ENCODE measurements at places on chromosomes 6 and 20.

- no peak for DNase-seq
Observed at GRCh38 chr20:63610581-63611435, 16.1 kb downstream of the GMEB2 start.

- DNase-seq: no peak
Observed at GRCh38 chr20:8943631-8944030, 125.3 kb upstream of the PLCB4 start.

DNA sequence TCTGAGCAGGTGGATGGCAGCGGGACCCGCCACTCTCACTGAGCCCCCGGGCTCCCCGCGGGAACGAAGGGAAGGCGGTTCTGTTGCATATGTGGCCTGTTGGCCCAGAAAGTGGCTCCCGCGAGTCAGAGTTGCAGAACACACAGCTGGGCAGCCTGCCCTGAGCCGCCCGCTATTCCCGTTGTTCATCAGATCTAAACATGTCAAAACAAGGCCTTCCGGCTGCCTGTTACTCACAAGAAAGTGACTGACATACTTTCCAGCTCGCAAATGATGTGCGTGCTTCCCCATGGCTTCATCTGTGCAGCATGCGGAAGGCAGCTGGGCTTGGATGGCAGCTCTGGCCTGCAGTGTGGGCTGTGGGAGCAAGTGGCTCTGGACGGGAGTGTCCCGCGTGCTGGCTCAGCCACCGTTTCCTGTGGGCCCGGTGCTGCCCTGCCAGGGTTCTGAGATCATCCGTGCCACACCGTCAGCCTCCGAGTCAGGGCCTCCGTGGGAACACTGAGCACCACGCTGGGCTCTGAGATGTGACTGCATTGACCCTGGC is 227.3 kb downstream of the ERMARD start:
- DNase-seq: no peak

- DNase-seq: no peak
Observed at GRCh38 chr6:26555505-26556262, 17.5 kb downstream of the HMGN4 start.

- DNase-seq: no peak
Observed at GRCh38 chr20:9395971-9396370, 118.4 kb upstream of the LAMP5 start.

- DNase-seq: no peak
Observed at GRCh38 chr6:18025596-18025995, 38.2 kb upstream of the KIF13A start.

DNA sequence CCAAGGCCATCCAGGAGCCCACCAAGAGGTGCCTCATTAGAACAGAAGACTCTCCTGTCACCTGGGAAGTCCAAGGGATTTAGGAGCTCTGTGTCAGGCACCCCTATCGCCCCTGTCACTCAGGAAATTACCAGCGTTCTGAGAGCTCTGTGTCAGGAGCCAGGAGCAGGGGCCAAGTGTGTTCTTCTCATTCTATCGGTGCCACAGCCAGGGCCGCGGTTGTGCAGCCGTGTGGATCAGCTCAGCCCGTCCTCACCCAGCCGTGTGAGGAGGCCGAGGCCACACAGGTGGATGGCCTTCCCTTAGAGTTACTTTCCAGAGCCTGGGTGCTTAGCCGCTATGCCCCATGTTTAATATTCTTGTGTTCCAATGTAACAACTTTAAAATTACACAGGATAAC is 9.8 kb downstream of the MTG2 start:
- DNase-seq: no peak

GRCh38 chr6:30935018-30935417 is 3.0 kb upstream of the SFTA2 start:
- DNase-seq: peak; percentile 59

- peak; percentile 63 for DNase-seq
Observed at GRCh38 chr6:153849072-153849779, 189.8 kb upstream of the OPRM1 start.

GRCh38 chr6:141267420-141267819 is 865.3 kb upstream of the GJE1 start:
- DNase-seq: no peak

DNA sequence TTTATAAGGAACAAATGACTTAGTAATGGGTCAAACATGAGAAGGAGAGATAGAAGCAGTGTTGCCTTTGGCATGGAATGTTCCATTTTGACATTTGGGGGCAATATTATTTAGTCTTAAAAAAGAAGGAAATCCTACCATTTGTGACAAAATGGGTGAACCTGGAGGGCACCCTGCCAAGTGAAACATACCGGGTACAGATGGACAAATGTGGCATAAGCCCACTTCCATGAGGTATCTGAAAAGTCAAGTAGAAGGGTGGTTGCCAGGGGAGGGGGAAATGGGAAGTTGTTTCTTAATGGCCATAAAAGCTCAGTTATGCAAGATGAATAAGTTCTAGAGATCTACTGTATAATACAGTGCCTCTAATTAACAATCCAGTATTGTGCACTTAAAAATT is 269.3 kb downstream of the TBC1D7 start:
- DNase-seq: no peak

GRCh38 chr6:14149053-14149738 is 31.6 kb downstream of the CD83 start:
- no peak for DNase-seq

DNA sequence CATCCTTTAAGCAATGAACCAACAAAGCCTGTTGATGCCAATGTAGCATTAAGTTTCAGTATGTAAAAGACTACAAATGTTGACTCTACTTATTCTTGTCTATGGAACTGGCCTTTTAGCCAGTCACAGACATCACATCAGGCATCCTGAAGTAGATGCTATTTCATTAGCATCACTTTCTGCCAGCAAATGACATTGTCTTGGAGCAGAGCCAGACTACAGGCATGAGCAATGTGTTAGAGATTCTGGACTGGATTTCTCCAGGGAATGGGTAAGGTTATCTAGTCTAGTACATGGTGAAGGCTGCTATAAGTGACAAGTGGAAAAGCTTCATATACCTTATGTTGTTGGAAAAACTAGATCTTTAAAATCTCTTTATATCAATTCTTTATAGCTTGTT is 142.9 kb downstream of the ADGRB3 start:
- peak; percentile 63 for DNase-seq

DNA sequence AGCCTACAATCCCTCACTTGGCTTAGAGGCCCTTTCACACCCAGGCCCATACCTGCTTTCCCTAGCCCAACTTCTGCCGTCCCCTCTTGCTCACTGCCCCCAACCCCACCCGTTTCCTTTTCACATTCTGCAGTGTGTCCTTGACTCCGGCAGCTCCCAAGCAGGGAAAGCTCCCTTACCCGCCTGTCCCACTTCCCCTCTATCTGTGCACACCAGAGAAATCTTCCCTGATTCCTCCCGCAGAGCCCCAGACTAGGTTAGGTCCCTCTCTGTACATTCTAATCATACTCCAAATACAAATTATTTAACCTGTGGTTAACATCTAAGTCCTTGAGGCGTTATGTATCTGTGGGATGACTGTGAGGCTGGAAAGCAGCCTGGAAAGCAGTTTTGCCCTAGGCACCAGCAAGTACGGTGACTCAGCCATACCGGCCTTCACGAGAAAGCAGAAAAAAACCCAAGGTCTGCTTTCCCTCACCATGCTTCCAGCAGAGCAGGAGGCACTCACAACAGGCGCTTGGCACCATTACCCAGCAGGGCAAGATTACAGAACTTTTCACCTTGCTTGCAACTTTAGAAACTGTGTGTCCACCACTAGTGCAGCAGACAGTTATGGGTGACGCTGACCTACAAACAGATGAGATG is 22.3 kb downstream of the ELOVL5 start:
- DNase-seq: peak; percentile 93

DNA sequence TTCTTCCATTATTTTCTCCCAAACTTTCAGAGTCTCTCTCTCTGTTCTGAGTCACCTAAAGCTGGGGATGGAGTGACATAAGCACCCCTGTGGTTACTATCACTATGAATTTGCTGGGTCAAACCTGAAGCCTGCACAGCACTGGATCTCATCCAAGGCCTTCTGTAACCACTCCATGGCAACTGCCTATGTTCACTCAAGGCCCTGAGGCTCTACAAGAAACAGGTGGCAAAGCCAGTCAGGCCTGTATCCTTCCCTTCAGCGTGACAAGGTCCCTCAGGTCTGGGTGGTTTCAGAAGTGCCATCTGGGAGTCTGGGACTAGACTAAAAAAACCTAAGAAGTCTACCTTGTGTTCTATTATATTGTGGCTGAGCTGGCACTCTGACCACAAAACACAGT is 1278.8 kb upstream of the EYS start:
- DNase-seq: no peak

DNA sequence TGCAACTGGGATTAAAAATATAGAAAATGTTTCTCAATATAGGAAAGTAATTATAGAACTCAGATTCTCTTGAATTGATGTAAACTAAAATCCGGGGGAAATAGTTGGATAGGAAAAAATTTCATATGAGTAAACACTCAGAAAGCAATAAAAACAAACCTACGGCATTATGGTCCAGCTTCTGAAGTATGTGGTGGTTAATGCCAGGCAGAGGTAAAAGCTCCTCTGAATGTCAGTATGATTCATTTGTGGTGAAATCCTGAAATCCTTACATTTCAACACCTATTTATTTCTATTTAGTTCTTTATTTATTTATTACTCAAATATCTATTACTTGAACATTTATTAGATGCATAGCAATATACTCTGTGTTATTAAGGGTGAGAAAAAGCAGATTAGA is 145.1 kb downstream of the RIMS1 start:
- no peak for DNase-seq

- no peak for DNase-seq
Observed at GRCh38 chr20:45968801-45969711, 2.9 kb downstream of the ZNF335 start.

GRCh38 chr20:16615199-16615598 is 42.0 kb upstream of the KIF16B start:
- peak; percentile 99 for DNase-seq
